Retinal pigment epithelial cell (primary cell): ENCODE measurements at places on chromosomes 6 and 20.
A peak's percentile ranks its signal among the peaks of the same experiment; 100 is the strongest.

- no peak for DNase-seq
These were observed 252.9 kb downstream of the TPBG start for GRCh38 chr6:82616386-82617028.

DNA sequence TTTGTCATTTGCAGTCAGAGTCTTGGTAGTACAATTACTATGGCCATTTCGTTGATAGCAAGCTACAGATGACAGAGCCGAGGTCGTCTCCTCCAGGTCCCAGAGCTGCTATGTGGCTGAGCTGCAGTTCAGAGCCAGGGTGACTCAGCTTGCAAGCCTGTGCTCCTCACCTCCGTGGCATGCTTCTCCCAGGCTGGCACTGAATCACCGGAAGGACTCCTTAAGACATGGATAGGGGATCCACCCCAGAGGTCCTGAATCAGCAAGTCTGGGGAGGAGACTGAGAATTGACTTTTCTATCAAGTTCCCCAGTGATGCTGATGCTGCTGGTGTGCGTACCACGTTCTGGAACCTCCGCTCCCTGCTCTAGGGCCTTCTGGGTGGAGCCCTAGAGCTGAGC lies 291.2 kb downstream of the CDH26 start:
- peak; percentile 61 for DNase-seq

- DNase-seq = no peak
These were observed 302.3 kb downstream of the HIVEP2 start for GRCh38 chr6:142642651-142643050.

DNA sequence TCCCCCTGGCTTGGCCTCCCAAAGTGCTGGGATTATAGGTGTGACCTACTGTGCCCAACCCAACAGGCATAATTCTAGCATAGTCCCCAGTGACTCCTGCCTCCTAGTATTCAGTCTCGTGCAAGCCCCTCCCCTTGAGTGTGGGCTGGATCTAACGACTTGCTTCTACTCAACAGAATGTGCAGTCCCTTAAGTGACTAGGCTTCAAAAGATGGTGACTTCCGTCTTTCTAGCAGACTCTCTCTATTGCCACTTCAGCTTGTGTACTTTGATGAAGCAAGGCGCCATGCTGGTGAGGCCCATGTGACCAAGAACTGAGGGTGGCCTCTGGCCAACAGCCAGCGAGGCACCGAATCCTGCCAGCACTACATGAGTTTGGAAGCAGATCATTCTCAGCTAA lies 109.6 kb upstream of the TRAF3IP2 start:
- DNase-seq = no peak

- no peak for DNase-seq
These were observed 2.8 kb downstream of the EZR start for GRCh38 chr6:158816329-158816728.

DNA sequence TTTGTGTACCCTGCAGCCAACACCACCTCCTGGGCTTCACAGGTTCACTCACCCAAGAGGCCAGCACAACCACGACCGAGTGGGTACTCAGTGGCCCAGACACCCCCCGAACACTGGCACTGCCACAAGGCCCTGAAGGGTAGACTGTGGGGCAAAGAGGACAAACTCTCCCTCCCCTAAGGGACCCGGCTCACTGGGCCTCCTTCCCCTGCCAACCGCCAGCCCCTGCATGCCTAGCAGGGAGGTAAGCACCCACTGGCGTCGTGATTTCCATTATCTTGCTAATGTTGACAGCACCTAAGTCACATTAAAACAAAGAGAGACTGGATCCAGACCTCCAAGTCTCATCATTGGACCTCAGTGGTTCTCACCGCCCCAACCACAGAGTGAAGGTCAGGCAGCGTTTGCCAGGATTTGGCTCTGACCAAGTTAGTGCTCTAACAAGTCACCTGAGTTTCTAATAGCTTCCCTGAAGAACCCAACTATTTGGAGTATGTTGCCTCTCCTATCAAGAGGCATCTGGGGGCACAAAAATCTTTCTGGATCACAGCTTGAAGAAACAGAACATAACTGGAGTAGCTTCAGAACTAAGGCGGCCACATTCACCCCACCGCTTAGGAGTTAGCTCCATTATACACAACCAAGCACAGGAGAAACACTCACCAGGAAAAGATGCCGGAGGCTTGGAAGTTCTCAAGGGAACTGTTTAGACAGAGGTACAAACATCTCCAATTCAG lies 14.0 kb upstream of the APMAP start:
- DNase-seq = no peak

GRCh38 chr20:5918856-5919625 lies 31.3 kb downstream of the TRMT6 start:
- DNase-seq = peak; percentile 41

GRCh38 chr6:69487688-69488087 lies 309.1 kb downstream of the LMBRD1 start:
- no peak for DNase-seq

- no peak for DNase-seq
These were observed 766.5 kb downstream of the BCKDHB start for GRCh38 chr6:80872951-80873308.

- DNase-seq = no peak
These were observed at the start of gene EZR for GRCh38 chr6:158819213-158819976. TSS of gene EZR (minus strand) at chr6:158819368. CDS start at chr6:158818093, 1,275 bp downstream.

DNA sequence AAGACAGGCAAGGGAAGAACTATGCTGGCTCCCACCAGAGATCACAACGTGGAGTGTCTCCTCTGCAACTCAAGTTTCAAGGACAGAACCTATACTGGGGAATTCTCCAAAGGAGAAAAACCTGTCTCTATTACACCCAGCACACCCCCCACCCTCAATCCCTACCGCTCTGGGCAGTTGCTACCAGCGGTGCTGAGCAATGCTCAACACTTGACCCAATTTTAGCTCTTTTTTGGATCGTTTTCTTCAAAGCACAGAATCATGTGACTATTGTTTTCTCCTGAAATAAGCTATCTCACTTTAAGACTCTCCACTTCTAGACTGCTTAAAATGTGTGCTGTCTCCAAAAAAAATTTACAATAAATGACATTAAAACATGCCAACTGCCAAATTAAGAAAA lies 23.3 kb downstream of the MAP7 start:
- DNase-seq = no peak

DNA sequence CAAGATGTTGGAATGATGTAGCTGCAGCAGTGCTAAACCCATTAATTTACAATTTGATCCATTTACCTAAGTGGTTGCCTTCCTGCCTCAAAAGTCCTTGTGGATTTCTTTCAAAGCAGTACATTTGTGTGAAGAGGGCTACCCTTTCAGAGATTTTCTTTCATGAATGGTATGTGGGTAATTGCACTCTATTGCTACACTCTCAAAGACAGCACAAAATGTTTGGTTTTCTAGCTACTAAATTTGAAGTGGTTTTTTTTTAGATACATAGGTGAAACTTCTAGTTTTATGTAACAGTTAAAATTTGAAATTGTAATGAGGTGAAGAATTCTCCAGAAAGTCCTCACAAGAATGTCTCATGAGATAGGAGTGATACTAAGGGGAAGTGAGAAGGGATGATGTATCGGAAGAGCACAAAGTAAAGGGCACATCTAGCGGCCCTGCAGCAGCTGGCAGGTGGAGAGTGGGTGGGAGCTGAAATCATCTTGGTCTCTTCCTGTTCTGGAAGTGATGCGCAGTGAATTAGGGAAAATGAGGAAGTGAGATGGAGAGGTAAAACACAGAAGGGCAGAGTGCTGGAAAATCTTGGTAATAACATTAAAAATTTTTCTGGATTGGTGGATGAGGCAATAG lies 236.8 kb upstream of the MAN1A1 start:
- DNase-seq = no peak

GRCh38 chr6:64505312-64505711 lies 869.7 kb downstream of the PHF3 start:
- no peak for DNase-seq

GRCh38 chr6:53699462-53699861 lies 33.9 kb upstream of the KLHL31 start:
- DNase-seq = peak; percentile 59

- no peak for DNase-seq
These were observed 169.3 kb upstream of the ZNF337 start for GRCh38 chr20:25865715-25866656.
